ENCODE measurements at places on chromosomes 6 and 20.

GRCh38 chr20:58634521-58635278 is 16.4 kb upstream of the STX16 start:
- DNase-seq: no peak

- DNase-seq: no peak
Observed at GRCh38 chr20:43092386-43093088, 97.2 kb downstream of the PTPRT start.

DNA sequence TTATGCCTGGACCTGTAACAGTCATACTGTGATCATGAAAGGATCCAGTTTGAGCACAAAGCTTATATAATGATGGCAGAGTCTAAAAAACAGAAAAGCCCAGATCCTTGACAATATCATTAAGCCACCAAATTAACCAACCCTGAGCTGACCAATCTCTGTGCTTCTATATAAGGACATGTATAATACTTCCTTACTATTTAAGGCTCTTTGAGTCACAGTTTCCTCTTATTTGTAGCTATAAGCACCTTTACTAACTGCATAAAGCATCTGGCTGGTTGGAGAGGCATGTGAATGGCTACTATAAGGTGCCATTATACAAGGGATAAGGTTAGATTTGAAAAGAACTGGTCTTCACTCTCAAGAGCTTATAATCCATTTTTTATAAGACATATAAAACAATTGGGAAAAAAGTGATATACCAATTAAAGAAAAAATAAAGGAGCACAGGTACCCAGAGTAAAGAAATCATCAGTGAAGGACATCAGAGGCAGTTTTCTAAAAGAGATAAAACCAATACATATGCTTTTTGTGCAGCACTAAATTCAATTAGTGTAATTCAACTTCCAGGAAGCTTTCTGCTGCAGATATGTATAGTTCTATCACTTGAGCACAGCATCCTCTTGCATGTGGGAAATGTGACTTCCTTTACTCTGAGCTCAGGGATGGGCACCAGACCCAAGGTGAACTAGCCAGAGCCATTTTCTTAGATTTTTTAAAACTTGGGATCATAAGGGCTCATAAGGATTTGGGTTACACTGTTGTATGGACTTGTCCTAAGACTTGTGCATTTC is 121.0 kb downstream of the BTBD9 start:
- DNase-seq: no peak

DNA sequence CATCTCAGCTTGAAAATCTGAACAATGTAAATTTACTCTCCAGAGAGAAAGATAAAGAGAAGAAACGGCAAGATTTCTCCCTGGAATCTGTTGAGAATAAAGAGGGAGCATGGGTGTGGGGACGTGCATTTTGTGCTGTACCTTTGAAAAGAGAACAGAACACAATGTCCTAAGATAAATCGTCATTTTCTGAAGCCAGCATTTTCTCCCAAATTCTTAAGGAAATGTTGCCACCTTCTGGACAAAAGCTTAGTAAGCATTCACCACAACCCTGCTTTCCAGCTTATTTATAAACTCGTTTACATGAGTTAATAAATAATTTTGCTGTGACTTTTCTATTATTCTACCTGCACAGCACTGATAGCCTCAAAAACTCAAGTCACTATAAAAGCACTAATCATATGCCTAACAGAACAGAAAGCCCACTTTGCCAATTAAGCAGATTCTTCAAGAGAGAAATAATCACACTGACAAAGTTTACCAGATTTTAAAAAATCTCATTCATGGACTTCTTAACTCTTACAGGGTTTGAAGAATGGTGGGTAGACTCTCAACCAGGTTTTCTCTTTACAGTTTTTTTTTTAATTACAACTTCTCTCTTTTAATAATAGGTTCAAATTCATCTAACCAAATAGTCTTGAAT is 155.8 kb downstream of the MBOAT1 start:
- peak; percentile 76 for DNase-seq

DNA sequence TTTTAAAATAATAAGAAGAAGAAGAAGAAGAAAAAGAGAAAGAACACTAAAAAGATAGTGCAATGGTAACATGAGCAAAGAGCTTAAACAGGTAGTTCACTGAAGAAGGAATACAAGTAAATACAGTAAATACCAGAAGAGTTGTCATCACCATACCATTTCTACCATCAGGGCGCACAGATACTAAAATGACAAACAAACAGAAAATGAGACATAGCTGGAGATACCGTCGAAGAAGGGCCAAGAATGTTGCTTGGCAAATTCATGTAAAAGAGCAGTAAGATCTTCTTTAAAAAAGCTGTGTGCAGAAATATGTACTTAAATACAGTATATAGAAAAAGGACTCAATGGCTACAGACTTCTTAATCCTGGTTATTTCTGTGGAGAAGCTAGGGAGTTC is 20.7 kb upstream of the TFAP2C start:
- DNase-seq: no peak

DNA sequence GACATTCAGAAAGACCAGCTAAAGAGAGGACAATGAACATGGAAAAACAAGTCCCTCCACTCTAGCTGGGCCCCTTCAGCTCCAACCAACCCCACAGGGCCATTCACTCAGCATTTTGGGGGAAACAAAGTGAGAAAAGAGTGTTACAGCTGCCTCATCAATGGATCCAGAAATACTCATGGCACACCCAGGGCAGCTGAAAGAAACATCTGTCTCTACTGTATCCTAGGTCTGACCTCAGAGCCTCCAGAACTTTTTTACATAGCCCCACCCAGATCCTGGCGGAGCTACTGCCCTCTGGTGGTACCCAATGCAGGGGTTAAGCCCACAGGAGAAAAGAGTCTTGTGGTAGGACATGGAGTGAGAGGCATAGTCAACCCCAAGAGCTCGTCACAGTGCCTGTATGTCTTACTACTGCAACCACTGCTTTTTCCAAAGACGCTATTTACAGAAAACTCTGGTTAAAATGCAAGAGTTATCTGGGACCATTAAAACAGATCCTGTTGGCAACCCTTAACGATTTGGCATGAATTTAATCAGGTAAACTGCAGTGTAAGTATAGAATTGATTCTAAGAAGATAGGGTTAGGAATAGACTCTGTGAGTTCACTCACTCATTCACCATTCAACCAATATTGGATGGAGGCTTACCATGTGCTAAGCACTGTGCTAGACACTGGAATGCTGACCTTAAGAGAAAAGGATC is 37.4 kb upstream of the FAM83C start:
- no peak for DNase-seq

DNA sequence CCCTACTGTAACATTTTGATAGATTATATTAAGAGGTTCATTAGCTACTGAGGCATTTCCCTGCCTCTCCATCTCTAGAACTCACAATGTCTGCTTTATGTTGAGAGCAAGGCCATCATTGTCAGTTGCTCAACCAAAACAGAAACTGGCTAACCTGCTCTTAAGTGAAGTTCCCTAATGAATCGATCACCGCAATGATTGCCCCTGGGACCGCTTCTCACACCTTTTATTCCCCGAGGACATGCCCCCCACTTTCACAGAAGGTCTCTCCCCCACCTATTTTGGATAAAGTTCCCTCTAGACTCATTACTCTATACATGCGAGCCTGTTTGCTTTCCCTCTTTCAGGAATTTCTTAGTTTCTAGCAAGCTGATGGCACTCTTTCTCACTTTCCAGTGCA is 108.8 kb downstream of the FAM217A start:
- DNase-seq: no peak

GRCh38 chr6:18183766-18184165 is 28.5 kb downstream of the KDM1B start:
- DNase-seq: no peak

DNA sequence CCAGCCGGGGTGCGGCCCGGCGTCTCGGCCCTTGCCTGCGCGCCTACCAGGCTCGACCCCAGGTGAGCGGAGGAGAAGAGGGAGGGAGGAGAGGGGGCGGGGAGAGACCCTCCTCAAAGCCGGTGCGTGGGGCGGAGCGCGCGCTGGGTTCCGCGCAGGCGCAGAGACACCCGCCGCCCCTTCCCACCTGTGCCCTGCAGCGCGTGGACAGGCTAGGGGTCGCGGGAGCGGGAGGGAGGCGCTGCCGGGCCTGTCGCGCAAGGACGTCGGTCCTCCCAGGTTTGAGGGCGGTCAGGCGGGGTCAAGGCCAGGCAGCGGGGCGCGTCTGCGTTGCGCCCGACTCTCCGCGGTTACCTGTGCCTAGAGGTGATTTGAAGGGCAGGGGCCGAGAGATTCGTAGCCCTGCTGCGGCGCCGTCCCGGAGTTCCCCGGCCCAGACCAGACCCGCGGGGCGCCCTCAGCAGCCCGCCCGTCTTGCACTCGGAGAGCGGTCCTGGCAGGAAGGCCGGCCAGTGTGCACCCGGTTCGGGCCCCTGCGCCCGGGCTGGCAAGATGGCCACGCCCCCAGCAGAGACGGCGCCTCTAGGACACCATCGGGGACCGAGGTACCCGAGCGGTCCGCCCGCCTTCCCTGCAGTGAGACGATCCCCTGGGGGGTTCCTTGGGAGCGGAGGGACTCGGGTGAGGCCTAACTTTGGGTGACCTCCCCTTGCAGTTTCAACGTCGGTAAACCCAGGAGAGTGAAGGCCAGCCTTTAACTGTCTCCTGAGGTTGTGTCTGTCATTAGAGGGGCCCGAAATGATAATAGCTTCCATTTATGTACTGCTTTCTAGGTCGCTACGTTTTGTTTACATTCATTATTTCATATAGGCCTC is 546 bp downstream of the C6orf136 start:
- DNase-seq: peak; percentile 74

GRCh38 chr6:157983406-157984119 is 1.9 kb downstream of the SYNJ2 start:
- no peak for DNase-seq

GRCh38 chr20:40610730-40611129 is 78.3 kb downstream of the MAFB start:
- no peak for DNase-seq

DNA sequence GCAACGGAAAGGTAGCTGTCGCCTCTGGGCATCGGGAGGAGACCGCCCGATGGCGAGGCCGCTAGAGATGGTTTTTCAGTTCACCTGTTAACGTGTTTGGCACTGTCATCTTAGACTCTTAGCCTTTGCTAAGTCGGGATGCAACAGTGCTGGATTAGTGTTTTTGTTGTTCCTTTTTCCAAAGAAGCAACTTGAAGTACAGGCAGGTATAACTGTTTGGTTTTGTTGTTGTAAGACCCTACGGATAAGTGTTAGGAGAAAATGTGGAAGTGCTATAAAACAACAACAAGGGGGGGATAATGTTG is 723 bp downstream of the MANEA start:
- no peak for DNase-seq

GRCh38 chr6:28161410-28162079 is 19.9 kb downstream of the ZKSCAN8 start:
- DNase-seq: no peak

GRCh38 chr6:25397406-25397805 is 118.2 kb downstream of the CARMIL1 start:
- no peak for DNase-seq

GRCh38 chr6:147117011-147117410 is 87.2 kb upstream of the STXBP5 start:
- no peak for DNase-seq

DNA sequence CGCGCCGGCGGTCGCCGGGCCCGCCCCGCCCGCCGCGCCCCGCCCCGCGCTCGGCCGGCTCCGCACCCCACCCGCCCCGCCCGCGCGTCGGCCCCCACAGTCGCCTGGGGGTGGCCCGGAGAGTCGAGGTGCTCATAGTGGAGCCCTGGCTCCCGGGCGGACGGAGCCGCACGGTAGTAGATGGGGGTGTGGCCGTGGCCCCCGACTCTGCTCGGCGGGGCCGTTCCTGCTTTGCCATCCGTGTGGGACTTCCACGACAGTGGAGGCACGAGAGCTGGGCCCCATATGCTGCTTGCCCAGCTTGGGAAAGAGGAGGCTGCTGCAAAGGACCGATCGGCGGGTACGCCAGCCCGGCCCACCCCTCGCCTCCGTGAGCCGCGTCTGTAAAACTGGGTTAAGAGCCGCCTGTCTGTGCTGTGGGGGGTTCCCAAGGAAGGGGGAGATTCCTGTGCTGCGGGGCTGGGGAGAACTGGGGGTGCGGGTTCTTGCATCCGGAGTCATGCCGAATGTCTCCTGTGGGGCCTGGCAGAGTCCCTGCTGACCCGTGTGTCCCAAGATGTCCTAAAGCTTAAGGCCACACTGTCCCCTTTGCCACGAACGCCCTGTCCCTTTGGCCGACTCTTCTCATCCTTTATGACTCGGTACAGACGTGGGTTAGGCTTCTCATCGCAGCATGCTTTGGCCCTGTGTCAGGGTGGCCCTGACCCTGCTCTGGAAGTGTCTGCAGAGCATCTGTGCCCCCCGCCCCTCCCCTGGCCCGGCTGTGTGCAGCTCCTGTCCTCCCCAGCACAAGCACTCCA is at the start of gene OPRL1:
TSS of gene OPRL1 (plus strand) at position 70 of the 800 bp plus-strand sequence. CDS start 12,639 bp downstream, outside the sequence.
- no peak for DNase-seq

DNA sequence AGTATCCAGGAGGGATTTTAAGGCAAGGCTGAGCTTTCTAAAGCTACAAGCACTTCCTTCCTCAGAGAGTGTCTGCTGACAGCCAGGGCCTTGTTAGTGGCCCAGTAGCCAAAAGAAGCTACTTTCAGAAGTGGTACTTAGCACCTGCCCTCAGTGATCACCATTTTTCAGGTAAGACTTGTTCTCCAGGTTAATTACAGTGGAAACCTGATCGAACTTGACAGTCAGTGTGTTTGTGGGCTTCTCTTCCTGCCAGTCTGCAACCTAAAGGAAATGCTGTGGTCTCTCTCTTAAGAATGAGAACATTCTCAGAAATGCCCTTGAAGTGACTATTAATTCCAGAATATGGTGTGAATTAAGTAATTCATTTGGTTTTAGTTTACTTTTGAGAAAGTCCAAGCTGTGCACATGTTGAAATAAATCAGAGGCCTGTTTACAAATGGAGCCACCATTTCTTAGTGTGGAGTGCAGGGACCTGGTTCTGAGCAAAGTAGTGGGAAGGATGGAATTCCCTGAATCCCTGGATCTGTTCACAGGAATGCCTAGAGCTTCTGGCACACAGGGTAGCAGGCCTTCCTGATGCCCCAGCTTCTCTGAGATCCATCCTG is 185.3 kb upstream of the AGPAT4 start:
- DNase-seq: no peak

GRCh38 chr20:60760256-60761000 is 491.6 kb upstream of the CDH4 start:
- no peak for DNase-seq

GRCh38 chr6:46453741-46454316 is 37.4 kb downstream of the RCAN2 start:
- DNase-seq: no peak

Data from T47D (cell line).